ENCODE measurements at places on chromosomes 13 and 19.

- no peak for DNase-seq
These were observed 250.3 kb upstream of the ATXN8OS start for GRCh38 chr13:69857183-69857821.

- no peak for DNase-seq
These were observed 524.5 kb downstream of the KLF5 start for GRCh38 chr13:73583331-73583730.

DNA sequence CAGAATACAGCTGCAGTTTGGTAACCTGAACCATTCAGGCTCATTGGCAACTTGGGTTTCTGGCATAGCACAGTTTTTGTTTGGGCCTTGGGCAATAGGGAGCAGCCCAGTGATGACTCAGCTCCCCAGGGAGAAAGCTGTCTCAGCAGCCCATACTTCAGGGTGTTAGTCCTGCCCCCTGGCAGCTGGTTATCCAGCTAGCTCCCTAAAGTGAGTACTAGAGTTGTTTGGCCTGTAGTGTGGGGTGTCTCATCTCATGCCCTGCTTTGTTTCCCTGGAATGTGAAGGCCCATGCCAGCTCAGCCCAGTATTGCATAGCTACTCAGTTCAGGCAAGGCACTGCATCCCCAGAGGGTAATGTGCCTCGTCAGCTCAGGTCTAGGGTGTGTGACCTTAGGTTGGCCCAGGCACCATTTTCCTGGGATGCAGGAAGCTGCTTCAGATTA is 18.2 kb upstream of the ZNF543 start:
- DNase-seq: no peak

GRCh38 chr13:24834902-24835510 is 71.0 kb downstream of the RNF17 start:
- no peak for DNase-seq

DNA sequence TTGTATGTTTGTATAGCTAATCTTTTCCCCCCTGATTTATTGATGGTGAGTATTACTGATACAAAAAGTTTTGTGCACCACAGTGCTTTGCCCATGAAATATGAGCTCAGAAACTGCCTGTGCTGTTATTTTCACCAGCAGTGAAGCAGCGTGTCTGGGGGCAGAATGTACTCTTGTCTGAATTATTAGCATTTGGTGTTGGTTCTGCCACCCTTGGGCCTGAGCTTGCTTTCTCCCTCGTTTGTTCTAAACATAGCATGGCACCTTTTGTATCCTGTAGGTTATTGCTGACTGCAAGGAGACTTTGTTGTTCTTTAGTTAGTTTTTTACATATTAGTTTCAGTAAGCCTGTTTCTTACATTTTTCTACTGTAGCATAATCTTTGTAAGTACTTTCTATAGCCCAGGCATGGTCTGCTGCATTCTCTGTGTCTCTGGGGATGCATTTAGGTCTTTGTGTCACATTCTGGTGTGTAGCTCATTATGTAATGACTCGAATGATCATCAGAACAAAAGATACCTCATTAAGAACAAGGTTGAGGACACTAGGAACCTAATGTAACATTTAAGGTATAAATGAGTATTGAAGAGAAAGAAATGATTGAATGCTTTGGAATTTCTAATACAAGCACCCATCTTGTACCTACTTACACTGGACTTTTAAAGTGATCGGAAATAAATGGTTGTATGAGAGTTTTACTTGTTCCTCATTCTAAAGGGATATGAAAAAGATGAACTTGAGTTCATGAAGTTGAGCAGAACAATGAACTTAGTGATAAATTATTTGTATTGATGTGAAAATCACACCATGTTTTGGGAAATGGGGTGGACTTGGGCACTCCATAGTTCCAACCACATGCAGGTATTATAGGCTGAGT is 50.3 kb upstream of the GPI start:
- DNase-seq: no peak

Measured in activated naive CD4-positive, alpha-beta T cell treated with Interleukin-2 at 50 U/mL for 16 hours (primary cell).